Lower lobe of right lung (tissue), 2 donors: ENCODE measurements at places on chromosomes 16 and 17. TPM values are rescaled to one million over a fixed set of nuclear protein-coding genes. Genes with fewer than 3 reads are reported as not detected.

- no peak for DNase-seq
Measured at GRCh38 chr17:81396278-81396721, 1.0 kb downstream of the BAHCC1 start.

Gene AOC3
- 160 TPM for total RNA-seq

DNA sequence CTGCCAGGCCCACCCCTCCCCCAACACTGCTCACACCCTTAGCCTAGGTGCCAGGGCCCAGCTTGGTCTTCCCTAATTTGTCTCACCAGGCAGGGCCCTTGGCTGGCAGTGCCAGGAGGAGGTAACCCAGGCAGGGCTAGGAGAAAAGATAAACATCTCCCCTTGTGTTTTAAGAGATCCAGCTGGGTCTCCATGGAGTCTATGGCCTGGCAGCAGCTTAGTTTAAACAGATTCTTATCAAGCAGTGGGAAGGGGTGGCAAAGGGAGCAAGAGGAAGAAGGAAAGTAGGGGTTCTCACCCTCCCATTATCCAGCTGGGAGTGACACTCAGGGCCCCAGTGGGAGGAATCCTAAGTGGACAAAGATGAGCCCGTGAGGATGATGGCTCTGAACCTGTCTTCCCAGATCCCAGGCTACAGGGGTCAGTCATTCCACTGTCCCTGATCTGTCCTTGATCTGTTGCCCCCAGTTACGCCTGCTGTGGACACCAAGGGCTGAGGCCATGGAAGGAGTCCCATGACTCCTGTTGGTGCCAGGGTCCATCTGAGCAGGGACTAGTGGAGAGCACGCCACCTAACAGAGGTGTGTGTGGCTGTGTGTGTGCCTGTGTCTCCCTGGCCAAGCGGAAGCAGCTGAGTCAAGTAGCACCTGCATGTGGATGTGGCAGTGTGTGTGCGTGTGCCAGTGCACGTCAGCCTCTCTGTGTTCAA, 47.4 kb upstream of the MEIOC start:
- no peak for DNase-seq

Gene NPIPA8
- 0.80 TPM for total RNA-seq

GRCh38 chr17:29588562-29589411, 661 bp downstream of the GIT1 start:
- DNase-seq: peak; percentile 67
